ENCODE measurements at places on chromosomes 12 and 14. TPM values are rescaled to one million over a fixed set of nuclear protein-coding genes. Genes with fewer than 3 reads are reported as not detected.

- H3K27me3 ChIP-seq = no peaks in the 10 kb centered on the region
- H3K36me3 ChIP-seq = no peaks in the 10 kb centered on the region
- no peaks in the 10 kb centered on the region for H3K4me1 ChIP-seq
- no peak overlapping the region for H3K4me3 ChIP-seq
Measured at GRCh38 chr12:42918443-42918842, 328.9 kb upstream of the PRICKLE1 start.

The PPP2R5C gene
- 35.1 TPM for polyA plus RNA-seq

The TNS2 gene
- polyA plus RNA-seq = 5.0 TPM

DNA sequence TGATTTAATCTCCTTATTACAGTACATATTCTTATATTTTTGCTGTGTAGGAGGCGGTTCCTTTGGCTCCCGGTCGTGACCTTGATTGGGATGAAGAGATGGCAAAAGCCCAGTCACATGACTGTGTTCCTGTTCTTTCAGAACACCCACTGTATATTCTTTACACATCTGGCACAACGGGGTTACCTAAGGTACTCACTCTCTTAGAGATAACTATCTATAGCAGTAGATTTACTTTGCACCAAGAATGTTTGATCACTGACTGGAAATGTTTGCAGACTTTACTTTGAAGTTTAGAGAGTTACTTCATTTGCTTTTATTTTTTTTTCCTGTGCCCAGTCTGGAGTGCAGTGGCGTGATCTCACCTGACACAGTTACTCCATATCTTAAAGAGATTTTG is 65.2 kb downstream of the ACSS3 start:
- H3K36me3 ChIP-seq = peaks cover 4% of the 10 kb centered on the region
- no peaks in the 10 kb centered on the region for H3K4me1 ChIP-seq
- no peak overlapping the region for H3K4me3 ChIP-seq

DNA sequence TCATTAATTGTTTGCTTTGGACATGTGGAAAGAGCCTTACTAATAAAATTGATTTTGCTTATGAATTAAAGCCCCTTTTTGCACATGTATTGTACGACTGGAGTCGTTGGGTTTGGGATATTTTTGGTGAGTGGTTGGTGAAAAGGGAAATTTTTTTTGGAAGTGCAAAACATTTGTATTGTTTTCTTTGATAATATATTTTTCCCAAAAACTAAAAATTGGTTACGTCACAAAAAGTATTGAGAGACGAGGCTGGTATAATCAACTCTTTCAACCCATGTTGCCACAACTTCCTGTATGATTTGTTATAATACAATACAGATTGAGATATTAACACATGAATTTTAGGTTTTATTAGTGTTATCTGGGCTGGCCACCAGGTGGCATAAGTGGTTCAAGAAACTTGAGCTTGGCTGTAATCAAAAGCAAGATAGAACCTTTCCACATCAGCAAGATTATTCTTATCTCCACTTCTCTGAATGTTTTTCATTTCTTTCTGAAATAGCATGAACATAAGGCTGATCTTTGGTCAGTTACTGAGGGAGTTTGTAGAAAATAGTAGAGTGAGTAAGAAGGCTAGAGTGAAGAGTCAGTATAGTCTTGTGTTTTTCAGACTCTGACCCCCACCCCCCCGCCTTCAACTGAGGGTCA is 8.7 kb downstream of the NGDN start:
- peak; percentile 56 for DNase-seq
- H3K27me3 ChIP-seq = no peaks in the 10 kb centered on the region
- H3K36me3 ChIP-seq = peaks cover 41% of the 10 kb centered on the region
- H3K27ac ChIP-seq = no peak overlapping the region

The OAS2 gene
- not detected for polyA plus RNA-seq
